HAP-1 (cell line): ENCODE measurements at places on chromosomes 7 and 10.

GRCh38 chr10:58281092-58281752 is 12.3 kb downstream of the CISD1 start:
- DNase-seq: no peak

DNA sequence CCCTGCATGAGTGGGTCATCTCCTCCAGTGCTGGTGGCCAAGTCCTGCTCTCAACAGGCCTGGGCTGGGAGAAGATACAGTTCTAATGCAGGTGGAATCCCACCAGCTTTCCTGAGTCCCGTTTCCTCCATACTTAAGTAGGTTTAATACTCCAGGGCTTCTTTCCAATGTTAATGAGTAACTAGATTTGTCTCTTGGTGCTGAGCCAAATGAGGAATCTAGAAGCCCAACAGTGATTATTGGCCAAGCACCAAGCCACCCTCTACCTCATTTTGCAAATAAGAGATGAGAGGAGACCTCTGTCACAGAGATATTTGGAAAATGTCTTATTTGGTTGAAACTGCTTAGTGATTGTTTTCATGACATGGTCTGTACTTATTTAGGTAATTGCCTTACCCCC is 37.1 kb downstream of the STARD3NL start:
- no peak for DNase-seq

DNA sequence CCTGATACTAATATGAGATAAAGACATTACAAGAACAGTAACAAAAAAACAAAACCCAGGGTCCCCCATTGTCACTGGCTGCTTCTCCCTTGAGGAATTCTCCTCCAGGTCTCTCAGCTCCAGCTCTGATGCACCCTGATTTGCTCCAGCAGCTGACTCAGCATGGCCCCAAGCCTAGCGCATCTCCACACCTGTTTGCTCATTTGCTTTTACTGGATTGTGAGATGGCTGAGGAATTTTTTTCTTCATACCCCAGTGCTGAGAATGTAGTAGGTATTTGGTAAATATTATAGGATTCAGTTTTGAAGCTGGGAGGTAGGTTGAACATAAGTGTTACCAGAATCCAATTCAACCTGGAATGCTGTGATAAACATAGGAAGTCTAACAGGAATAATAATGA is 171.9 kb downstream of the PKD1L1 start:
- DNase-seq: no peak

GRCh38 chr10:50627896-50628295 is 4.1 kb upstream of the SGMS1 start:
- no peak for DNase-seq

DNA sequence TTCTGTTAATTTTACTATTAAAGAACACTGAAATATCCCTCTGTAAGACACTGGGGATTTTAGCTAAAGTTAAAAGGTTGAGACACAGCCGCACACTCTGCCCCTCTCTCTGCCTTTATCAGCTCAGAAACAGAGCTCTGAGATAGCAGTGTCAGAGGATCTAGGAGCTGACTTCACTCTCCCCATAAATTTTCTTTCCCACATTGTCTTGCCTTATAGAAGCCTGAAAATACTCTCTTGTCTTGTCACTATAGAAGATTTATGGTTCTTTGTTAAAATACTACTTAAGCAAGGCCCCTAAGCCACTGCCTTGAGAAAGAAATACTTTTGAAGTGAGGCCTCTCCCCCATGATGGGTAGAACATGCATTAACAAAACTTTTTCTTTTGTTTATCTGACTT is 105.7 kb upstream of the C10orf90 start:
- DNase-seq: no peak

GRCh38 chr10:80144696-80145131 is 12.2 kb downstream of the PLAC9 start:
- no peak for DNase-seq

DNA sequence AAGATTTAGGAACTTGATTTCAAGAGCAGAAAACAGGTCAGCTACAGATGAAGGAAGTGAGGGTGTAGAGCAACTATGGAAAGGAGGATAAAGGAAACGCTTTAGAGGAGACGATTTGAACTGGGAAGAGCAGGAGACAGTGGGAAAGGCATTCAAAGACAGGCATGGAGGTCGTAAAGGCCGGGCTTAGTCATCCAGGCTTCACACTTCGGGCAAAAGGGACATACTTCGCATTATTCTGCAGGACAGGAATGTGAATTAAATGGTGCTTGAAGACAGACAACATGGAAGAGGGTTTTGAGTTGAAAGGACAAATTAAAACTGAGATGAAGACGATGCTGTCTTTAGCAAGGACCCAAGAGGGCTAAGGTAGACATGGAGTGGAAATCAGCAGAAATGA is 8.1 kb downstream of the FAM171A1 start:
- DNase-seq: no peak

- no peak for DNase-seq
These were observed 20.3 kb upstream of the SAMD8 start for GRCh38 chr10:75091146-75091545.

DNA sequence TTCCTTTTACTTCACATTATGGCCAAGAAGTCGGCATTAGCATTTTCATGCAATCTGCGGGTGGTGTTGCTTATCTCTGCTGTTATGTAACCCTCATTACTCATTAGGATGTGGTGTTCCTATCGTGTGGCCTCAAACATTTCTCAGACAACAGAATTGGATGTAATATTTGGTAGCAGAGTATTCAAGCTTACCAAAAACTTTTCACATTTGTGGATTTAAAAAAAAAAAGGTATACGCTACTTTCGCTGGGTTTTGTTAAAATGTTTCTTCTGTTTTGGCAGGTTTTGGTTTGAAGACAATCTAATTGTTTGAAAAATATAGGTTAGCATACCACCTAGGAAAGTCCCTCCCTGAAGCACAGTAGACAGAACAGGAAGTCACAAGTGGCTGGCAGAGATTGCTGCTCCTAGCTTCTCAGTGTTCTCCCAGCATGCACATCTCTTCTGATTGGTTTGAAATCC is 128.8 kb downstream of the GATA3 start:
- no peak for DNase-seq

- no peak for DNase-seq
These were observed 18.9 kb downstream of the PRF1 start for GRCh38 chr10:70583669-70584037.

DNA sequence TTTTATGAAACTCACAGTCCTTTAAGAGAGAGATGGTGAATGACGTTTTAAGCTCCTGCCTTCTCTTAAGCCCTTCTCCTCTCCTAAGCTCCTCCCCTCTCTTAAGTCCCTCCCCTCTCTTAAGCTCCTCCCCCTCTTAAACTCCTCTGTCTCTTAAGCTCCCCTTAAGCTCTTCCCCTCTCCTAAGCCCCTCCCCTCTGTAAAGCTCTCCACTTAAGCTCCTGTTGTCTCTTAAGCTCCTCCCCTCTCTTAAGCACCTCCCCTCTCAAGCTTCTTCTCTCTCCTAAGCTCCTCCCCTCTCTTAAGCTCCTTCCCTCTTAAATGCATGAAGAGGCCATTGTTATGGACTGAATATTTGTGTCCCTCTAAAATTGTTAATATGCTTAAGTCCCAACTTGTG is 1180.6 kb upstream of the AUTS2 start:
- no peak for DNase-seq

DNA sequence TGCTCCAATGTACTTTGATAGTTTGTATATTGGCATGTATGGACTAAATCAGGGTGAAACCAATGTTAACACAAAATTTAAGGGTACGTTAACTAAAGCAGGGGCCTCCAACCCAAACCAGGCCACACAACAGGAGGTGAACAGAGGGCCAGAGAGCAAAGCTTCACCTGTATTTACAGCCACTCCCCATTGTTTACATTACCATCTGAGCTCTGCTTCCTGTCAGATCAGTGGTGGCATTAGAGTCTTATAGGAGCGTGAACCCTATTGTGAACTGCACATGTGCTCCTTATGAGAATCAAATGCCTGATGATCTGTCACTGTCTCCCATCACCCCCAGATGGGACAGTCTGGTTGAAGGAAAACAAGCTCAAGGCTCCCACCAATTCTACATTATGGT is 62.0 kb upstream of the SCIN start:
- DNase-seq: no peak

- no peak for DNase-seq
These were observed 150.4 kb downstream of the PARD3 start for GRCh38 chr10:34664706-34665105.

- DNase-seq: no peak
These were observed 44.3 kb upstream of the ARL4A start for GRCh38 chr7:12643001-12643643.

DNA sequence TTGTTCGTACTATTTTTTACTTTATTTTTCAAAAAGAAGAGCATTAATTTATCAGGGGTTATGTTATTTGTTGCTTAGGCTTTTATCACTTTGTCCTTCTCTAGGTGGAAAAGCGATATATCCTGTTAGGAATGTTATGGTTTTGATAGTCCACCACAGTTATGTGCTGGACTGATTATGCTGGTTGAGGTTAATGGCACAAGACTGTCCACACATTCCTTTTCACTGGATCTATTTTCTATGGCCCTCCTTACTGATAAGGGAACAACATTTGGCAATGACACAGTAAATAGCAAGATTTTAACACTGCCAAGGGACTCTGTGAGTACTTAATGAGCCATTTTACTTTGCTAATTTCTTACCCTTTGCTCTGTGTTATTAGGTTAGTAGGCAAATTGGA is 1212.3 kb downstream of the NXPH1 start:
- no peak for DNase-seq

DNA sequence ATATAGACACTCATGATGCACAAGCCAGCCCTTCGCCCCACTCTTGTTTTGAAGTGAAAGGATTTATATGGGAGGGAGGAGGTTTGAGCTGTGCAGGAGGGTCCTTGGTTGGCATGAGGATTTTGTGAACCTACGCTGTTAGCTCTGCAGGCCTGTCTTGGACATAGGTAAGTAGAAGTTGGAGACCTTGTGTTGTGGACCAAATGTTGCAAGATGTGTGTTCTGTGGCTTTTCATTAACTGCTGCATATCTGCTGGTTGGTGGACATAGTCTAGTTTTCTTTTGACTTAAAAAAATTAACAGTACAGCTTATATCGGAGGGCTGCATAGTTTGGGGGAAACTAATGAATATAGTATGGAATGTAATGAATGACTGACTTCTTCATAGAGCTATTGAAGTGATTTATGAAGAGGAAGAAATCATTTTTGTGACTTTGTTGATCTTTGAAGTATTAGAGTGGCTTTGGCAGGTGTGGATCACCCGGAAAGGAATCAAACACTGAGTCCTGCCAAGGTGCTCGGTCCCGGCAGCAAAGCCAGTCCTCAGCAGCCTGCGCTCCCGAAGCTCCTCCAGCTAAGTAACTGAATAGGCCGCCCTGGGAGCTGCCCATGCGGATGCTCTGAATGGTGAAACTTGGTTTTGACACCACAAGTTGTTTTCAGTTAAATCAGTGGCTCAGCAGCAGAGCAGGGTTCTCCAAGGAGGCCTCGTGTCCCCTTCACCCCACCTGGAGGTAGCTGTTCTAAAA is 3.2 kb downstream of the MGMT start:
- no peak for DNase-seq

- DNase-seq: no peak
These were observed 27.6 kb downstream of the SPAG6 start for GRCh38 chr10:22372917-22373316.

DNA sequence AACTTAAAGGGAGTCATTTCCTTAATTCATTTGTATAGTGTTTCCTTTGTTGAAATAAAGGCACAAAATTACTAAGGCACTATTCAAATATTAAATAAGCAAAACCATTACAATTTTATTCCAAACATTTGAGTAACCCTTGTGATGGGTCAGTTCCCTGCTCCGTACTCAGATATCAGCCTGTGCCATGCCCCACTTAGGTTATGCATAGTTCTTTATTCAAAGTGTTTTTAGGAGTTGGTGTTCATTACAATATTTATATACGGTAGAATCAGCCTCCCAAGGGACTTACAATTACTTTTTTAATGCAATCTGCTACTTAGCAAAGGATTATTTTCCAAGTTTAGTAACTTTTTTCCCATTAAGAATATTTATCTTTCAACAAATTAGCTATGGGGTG is 119.3 kb upstream of the SEMA3D start:
- DNase-seq: no peak

DNA sequence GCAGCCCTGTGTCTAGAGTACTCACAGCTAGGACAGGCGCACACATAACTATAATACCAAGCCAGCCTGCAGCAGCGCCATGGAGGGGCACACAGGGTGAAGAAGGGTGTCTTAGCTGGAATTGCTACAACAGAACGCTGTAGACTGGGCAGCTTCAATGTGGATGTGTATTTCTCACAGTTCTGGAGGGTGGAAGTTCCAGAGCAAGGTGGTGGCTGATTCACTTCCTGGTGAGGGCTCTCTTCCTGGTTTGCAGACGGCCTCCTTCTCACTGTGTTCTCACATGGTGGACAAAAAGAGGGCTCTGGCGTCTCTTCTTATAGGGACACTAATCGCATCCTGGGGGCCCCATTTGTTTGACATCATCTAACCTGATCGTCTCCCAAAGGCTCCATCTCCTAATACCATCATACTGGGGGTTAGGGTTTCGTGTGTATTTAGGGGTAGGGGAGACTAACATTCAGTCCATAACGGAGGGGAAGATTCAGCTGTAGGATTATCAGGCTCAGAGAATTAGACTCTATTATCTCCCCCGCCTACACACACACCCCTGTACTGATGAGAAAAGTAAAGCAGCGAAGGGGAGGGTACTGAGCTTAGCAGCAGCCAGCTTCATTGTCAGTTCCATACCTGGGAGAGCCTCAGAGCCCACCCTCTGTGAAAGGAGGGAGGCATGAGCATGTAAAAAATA is 289.1 kb downstream of the CCDC3 start:
- DNase-seq: no peak

GRCh38 chr7:117630907-117631564 is 151.2 kb downstream of the CFTR start:
- no peak for DNase-seq

GRCh38 chr7:152076940-152077933 is 51.8 kb downstream of the GALNT11 start:
- DNase-seq: no peak

- DNase-seq: no peak
These were observed 266.3 kb downstream of the PPP1R3A start for GRCh38 chr7:113652501-113652900.

- DNase-seq: no peak
These were observed 15.6 kb downstream of the GRIFIN start for GRCh38 chr7:2460641-2461040.

DNA sequence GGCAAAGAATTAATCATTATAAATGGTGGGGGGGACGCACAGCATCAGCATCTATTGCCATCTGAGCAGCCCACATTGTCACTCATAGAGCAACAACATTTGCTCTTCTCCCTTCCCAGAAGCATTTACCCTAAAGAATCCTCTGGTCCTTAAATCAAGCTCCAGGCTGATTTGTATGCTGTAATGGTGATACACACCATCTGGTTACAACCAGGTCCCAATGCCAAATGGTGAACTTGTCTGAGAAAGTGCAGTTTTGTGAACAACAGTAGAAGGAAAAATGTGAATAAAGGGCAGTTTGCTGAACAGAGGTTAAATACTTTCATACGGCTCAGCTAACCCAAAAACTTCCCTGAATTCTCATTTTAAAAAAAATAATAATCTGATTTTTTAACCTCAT is 38.8 kb upstream of the TCF7L2 start:
- no peak for DNase-seq

GRCh38 chr7:79523436-79523835 is 70.0 kb upstream of the MAGI2 start:
- no peak for DNase-seq

GRCh38 chr7:18315241-18315640 is 180.3 kb upstream of the HDAC9 start:
- DNase-seq: no peak
